ENCODE measurements at places on chromosomes 7 and 10. TPM values are rescaled to one million over a fixed set of nuclear protein-coding genes. Genes with fewer than 3 reads are reported as not detected.

The PPP1R9A gene
- total RNA-seq, result 3.6 TPM

The TMEM273 gene
- not detected for total RNA-seq

The COBL gene
- total RNA-seq, result 23.8 TPM

The OPALIN gene
- not detected for total RNA-seq

The DMBT1 gene
- 0.02 TPM for total RNA-seq

The OR2A5 gene
- not detected for total RNA-seq

The ERVW-1 gene
- total RNA-seq, result not detected

The GDF2 gene
- not detected for total RNA-seq

The PRXL2A gene
- 26.9 TPM for total RNA-seq

The THSD7A gene
- 5.7 TPM for total RNA-seq

The MET gene
- 80.5 TPM for total RNA-seq

The SLC13A1 gene
- not detected for total RNA-seq

The MSMB gene
- not detected for total RNA-seq

The TAS2R3 gene
- total RNA-seq, result 0.78 TPM

The HOXA11 gene
- 7.1 TPM for total RNA-seq

The ITGA8 gene
- total RNA-seq, result not detected

The OR2A1 gene
- total RNA-seq, result not detected

The STK31 gene
- 3.1 TPM for total RNA-seq

The ELN gene
- total RNA-seq, result not detected

The SPDYE11 gene
- 0.54 TPM for total RNA-seq

The INPP5A gene
- total RNA-seq, result 13.1 TPM

The ARMH3 gene
- total RNA-seq, result 7.9 TPM

The PTPRZ1 gene
- total RNA-seq, result not detected
